ENCODE measurements at places on chromosomes 2 and 18. TPM values are rescaled to one million over a fixed set of nuclear protein-coding genes. Genes with fewer than 3 reads are reported as not detected.

Gene KYNU
- 1.2 TPM for total RNA-seq

Gene FOXD4L1
- 0.21 TPM for total RNA-seq

DNA sequence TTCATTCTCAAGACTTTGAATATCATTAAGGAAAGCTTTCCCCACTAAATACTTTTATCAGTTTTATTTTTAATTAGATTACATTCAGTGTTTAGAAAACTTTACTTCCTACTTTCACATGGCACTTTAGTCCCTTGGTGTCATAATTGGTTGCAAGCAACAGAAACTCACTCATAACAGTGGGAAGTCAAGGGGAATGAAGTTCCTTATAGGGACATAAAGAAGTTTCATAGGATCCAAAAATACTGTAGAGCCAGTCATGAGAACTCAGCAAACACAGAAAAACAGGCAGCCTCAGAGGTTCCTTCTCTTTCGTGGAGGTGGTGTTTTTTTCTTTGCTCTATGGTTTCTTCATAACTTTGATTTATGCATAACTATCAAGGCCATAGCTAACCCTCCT lies 809.0 kb downstream of the BCL11A start:
- no peaks in the 10 kb centered on the region for H3K27me3 ChIP-seq
- H3K4me1 ChIP-seq = no peaks in the 10 kb centered on the region
- no peak overlapping the region for H3K4me3 ChIP-seq
- no peaks in the 10 kb centered on the region for H3K36me3 ChIP-seq

DNA sequence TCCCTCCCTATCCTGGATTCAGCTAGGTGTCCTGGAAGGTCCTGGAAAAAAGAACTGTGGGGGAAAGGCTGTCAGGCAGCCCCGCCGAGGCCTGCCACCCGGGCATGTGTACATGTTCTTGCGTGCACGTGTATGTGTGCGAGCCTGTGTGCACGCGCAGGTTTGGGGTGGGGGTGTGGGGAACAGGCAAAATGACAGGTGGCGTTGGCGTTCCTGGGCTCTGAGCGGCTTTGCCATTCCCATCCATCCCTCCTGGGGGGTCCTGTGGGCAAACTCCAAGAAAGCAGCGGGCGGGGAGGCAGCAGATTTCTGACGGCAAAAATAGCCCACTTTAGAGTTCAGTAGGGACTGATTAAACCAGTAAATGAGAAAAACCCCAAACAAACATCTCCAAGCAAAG lies 35.6 kb downstream of the EMX1 start:
- peak overlapping the region; percentile 77 for H3K27ac ChIP-seq
- DNase-seq = no peak
- peaks cover 33% of the 10 kb centered on the region for H3K4me1 ChIP-seq
- H3K4me3 ChIP-seq = no peak overlapping the region
- no peaks in the 10 kb centered on the region for H3K27me3 ChIP-seq
- H3K36me3 ChIP-seq = no peaks in the 10 kb centered on the region

DNA sequence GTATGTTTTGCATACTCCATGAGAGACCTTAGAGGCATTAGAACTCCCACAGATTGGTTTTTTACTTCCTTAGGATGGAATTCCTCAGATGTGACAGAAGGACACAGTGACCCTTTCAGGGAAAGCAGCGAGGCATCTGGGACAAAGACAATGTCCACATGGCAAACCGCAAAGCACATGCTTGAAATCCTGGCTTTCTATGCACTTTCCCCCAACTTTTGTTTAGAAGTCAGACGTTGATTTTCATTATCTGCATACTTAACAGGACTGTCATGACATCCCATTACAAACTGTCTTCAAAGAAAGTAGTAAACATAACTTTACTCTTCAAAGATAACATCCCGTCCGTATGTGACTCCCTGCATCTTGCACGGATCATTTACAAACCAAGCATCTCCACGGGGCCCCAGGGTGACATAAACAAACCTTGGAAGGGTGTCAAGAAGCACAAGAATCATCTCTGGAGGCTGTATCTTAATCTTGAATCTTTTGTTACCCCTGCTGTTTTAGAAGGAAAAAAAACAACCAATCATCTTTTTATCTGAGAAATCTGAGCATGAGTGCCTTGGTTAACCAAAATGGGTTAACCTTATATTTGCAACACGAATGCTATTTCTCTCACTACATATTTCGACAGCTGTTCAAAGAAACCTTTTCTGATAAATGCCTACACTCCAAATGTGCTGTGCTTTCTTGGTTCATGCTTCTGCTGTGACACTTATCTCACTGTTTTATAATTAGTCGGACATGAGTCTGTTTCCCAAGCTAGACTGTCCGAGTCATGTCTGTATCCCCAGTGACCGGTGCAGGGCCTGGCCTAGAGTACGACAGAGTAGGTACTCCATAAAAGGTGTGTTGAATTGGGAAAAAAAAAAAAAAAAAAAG lies 90.8 kb downstream of the CCBE1 start:
- no peak overlapping the region for H3K4me3 ChIP-seq
- no peak for DNase-seq
- peaks cover under 1% of the 10 kb centered on the region for H3K27me3 ChIP-seq
- H3K27ac ChIP-seq = no peak overlapping the region
- H3K4me1 ChIP-seq = no peaks in the 10 kb centered on the region
- no peaks in the 10 kb centered on the region for H3K36me3 ChIP-seq

Gene AMER3
- total RNA-seq = not detected

GRCh38 chr2:46134531-46135227 lies 162.5 kb upstream of the EPAS1 start:
- no peak overlapping the region for H3K27ac ChIP-seq
- H3K36me3 ChIP-seq = no peaks in the 10 kb centered on the region
- no peak overlapping the region for H3K4me3 ChIP-seq
- no peaks in the 10 kb centered on the region for H3K4me1 ChIP-seq
- H3K27me3 ChIP-seq = no peaks in the 10 kb centered on the region
- DNase-seq = no peak

DNA sequence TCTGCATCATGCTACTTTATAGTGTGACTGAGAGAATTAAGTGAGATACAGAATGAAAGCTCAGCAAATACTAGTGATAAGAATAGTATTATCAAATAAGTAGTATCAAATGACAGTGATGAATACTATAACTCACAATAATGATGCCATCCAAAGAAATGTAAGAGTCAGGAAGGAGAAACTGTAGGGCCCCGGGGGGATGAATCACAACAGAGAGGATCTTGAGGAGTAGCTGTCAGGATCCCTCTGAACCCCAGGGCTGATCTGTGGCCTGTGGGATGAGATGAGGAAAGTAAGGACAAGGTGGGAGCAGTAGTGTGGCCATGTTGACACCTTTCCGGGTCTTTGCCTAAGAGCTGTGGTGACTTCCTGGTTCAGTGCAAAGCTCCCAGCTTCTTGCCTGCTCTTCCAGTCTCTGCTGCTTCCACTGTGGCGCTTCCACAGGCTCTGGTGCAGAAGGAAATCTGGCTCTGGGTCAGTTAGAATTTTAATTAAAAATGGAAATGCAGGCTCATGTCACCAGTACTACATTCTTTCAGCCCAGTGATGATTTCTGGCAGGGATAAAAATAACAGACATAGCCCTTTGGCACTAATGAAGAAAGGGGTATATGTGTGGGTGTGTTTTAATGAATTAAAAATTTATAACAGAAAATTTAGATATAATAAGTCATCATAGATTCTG lies 166.9 kb downstream of the MYO3B start:
- H3K4me3 ChIP-seq = no peak overlapping the region
- no peak for DNase-seq
- H3K36me3 ChIP-seq = peaks cover 5% of the 10 kb centered on the region

DNA sequence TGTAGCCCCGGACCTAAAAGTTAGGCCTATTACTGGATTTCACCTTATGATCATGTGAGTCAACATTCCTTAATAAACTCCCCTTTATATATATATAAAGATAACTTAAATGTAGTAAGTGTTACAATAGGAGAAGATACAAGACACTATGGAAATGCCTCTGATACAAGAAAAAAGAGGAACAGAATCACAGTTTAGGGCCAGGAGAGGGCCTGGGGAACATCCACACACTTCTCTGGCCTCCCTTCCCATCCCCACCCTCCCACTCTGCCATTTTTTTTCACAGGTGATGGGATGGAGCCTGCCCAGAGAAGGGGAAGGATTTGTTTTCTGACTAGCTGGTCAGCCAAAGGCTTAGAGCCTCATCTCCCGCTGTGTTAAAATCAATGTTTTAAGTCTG lies 6.4 kb downstream of the CDC42EP3 start:
- H3K27me3 ChIP-seq = no peaks in the 10 kb centered on the region
- H3K27ac ChIP-seq = peak overlapping the region; percentile 24
- no peak overlapping the region for H3K4me3 ChIP-seq

DNA sequence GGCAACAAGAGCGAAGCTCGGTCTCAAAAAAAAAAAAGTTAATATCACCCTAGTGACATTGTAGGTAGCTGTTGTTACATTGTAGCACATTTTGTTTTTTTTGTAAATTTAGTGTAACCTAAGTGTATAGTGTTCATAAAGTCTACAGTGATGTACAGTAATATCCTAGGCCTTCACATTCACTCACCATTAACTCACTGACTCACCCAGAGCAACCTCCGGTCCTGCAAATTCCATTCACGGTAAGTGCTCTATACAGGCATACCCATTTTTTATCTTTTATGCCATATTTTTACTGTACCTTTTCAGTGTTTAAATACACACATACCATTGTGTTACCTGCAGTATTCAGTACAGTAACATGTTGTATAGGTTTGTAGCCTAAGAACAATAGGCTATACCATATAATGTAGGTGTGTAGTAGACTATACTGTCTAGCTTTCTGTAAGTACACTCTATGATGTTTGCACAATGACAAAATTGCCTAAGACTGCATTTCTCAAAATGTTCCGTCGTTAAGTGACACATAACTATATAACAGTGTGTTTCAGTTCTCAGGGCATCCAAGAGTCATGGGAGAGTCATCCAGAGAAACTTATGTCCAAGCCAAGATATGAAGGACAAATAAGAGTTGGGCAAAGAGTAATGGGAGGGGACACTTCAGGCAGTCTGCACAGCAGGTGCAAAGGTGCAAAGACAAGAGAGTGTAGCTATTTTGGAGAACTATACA lies 68.4 kb downstream of the TANK start:
- peaks cover 53% of the 10 kb centered on the region for H3K36me3 ChIP-seq
- no peak overlapping the region for H3K27ac ChIP-seq
- no peaks in the 10 kb centered on the region for H3K4me1 ChIP-seq

GRCh38 chr2:147739508-147739907 lies 105.3 kb upstream of the ACVR2A start:
- no peak overlapping the region for H3K27ac ChIP-seq
- no peak overlapping the region for H3K4me3 ChIP-seq
- no peaks in the 10 kb centered on the region for H3K27me3 ChIP-seq

DNA sequence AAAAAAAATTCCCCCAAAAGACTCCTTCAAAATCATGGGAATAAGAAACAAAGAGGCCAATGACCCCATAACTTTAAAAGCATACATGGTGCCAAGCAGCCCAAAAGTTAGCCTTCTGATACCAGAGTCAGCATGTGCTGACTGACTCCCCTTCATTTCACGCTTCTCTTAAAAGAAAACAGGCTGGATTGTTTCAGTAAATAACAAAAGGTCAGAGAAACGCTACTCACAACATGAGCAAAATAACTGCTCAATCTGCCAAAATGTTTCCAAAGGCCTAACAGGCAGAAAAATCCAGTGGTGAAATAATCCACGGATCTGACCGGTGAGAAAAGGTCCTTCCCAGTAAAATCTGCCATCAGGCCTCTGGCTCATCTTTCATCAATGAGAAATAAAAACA lies 71.6 kb downstream of the BCL2 start:
- H3K4me3 ChIP-seq = no peak overlapping the region
- H3K27me3 ChIP-seq = no peaks in the 10 kb centered on the region
- no peak overlapping the region for H3K27ac ChIP-seq
- H3K36me3 ChIP-seq = peaks cover 9% of the 10 kb centered on the region
- H3K4me1 ChIP-seq = peaks cover 70% of the 10 kb centered on the region

DNA sequence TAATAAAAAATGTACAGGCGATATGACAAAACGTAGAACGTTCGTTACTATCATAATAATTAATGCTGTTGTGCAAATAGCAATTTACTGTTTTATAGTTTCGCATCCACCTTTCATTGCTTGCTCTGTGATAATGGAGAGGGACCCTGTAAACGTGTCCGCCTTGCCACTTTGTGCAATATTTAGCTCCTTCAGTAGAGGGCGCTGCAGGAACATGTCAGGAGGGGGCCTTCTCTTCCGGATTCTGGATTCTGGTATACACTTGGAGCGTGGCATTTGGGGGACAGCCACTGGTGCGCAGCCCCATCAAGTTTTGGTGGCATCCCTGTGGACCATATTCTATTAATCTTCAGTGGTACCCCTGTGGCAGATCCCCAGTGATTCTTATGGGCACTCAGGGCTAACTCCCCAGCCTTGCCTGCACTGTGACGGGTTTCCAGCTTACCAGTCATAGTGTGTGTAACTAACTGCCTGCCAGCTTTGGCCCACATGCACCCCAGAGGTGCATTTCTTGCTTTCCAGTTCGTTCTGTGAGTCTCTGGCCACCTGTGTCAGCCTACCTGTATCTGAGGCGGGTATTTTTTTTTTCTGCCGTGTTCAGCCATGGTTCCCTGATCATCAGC lies 140.3 kb downstream of the CYRIA start:
- peaks cover 13% of the 10 kb centered on the region for H3K27me3 ChIP-seq
- no peaks in the 10 kb centered on the region for H3K4me1 ChIP-seq

Gene GEN1
- 7.9 TPM for total RNA-seq

- H3K4me3 ChIP-seq = no peak overlapping the region
- H3K36me3 ChIP-seq = no peaks in the 10 kb centered on the region
- H3K4me1 ChIP-seq = peaks cover 7% of the 10 kb centered on the region
- peak overlapping the region; percentile 32 for H3K27ac ChIP-seq
These were observed 70.3 kb upstream of the NCK2 start for GRCh38 chr2:105674401-105674800.

Gene EVX2
- total RNA-seq = not detected

DNA sequence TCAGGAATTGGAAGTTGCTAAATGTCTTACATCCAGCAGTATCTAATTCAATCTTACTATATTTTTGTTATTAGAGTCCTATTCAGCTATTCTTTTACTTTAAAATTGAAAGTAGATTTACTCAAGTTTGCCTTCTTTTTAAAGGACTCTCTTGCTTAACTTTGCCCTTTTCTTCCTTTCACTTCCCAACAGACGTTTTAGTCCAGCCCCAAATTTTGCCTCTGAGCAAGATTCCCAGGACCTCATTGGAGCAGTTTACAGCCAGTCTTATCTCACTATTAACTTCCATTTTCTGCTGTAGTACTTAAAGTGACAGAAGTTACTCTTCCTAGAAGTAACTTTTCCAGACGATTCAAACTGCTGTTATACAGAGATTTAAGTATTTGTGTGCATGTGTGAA lies 1.7 kb upstream of the PRKD3 start:
- H3K4me3 ChIP-seq = peak overlapping the region; percentile 68
- no peak for DNase-seq
- H3K36me3 ChIP-seq = no peaks in the 10 kb centered on the region
- peaks cover 12% of the 10 kb centered on the region for H3K4me1 ChIP-seq
- no peak overlapping the region for H3K27ac ChIP-seq
